Activated CD8-positive, alpha-beta memory T cell treated with anti-CD3 and anti-CD28 coated beads for 4 hours (primary cell): ENCODE measurements at places on chromosomes 4 and X.

GRCh38 chr4:13830449-13830848 is 202.9 kb upstream of the BOD1L1 start:
- no peak for DNase-seq

GRCh38 chr4:24837336-24837735 is 42.0 kb downstream of the SOD3 start:
- no peak for DNase-seq

DNA sequence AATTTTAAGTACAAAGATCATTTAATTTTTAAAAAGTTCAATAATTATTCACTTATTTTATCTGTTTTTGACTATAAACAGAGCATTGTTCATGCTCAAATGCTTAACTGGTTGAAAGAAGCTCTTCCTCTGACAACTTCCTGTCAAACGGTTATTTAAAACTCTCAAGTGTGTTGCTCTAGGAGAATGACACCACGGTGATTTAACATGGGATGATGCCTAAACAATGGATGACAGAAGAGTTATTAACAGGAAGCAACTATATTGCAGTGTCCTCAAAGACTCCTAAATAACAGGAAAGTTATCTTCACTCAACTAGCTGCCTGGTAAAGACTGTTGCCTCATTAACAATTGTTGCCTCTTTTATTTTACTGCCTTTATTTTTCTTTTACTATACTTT is 509.6 kb downstream of the PACRGL start:
- DNase-seq: no peak

- no peak for DNase-seq
Observed at GRCh38 chr4:1208266-1208961, 36.0 kb upstream of the SPON2 start.

DNA sequence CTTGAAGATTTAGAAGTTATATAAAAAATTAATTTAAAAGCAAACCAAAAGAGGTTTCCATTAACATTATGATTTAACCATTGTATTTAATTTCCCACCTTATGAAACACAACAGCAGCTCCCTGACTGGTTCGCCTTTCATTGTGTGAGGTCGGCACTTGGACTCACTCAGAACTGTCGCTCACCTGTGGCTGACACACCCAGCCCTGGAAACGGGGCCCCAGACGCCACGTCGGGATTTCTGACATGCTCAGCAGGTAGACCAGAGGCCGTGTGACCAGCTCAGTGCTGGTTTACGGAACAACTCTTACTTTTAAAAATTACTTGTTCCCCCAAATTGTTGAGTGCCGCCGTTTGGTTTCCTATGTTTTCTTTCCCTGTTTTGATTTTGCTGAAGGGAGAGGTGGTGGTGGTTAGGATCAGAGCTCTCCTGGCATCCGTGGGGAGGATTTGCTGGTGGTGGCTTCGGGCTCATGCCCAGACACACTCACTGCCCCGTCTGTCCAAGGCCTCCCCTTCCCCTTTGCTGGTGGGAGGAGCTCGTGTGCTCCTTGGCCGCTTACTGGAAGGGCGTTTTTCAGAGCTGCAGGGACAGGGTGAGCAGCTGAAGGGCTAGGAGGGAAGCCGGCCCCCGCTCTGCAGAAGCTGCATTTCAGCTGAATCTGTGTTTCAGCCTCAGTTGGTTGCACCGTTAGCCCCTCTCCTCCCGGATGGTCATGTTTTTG is 59.2 kb downstream of the CPLX1 start:
- DNase-seq: no peak

DNA sequence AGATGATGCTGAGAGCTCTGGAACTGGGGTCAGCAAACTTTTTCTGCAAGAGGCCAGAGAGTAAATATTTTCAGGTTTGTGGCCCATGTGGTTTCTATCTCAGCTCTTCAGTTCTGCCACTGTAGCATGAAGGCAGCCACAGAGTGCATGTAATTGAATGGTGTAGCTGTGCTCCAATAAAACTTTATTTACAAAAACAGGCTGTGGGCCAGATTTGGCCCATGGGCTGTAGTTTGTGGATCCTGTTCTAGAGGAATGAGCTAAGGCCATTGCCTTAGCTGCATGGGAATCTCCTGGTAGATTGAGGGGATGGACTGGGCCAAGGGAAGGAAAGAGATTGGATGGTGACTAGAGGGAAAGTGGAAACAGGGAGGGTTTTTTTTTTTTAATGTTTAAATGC is 36.8 kb downstream of the CLCN4 start:
- no peak for DNase-seq

DNA sequence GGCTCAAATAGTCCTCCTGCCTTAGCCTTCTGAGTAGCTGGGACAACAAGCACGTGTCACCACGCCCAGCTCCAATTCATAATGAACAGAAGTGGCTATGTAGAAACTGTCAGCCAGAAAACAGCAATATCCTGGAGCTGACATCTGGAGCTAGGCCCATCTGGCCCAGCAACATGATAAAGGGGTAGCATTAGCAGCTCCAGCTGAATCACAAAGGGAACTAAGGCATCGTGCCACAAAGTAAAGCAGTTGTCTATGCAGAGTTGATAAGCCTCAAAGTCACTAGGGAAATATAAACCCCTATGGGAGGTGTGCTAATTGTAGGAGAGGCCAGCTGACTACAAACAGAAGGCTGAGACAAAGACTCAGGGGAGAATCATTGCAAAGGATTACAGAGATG is 270.5 kb upstream of the GPC4 start:
- DNase-seq: no peak

GRCh38 chr4:12071316-12071715 is 642.6 kb upstream of the HS3ST1 start:
- no peak for DNase-seq

DNA sequence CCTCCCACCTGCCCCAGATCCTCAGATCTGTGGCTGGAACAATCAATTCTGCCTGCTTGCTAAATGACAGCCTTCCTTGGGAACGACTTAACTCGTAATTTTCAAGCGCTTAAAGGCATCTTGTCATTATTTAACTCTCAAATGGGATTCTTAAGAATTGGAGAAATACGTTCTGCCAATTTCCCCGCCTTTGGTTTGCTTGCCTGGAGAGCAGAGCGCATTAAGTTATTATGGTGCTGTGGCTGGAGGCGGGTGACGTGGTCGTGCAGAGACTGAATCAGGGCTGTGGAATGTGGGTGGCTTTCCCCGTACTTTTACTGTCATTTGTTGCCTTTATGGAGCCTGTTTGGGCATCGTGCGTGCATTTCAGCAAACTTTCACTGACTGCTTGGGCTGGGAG is 78.9 kb upstream of the PSAPL1 start:
- DNase-seq: no peak

- DNase-seq: no peak
Observed at GRCh38 chr4:6560416-6561172, 14.4 kb upstream of the MAN2B2 start.

GRCh38 chr4:182578402-182578801 is 335.2 kb downstream of the TENM3 start:
- DNase-seq: no peak
